H1 (cell line): ENCODE measurements at places on chromosomes 4 and X.

DNA sequence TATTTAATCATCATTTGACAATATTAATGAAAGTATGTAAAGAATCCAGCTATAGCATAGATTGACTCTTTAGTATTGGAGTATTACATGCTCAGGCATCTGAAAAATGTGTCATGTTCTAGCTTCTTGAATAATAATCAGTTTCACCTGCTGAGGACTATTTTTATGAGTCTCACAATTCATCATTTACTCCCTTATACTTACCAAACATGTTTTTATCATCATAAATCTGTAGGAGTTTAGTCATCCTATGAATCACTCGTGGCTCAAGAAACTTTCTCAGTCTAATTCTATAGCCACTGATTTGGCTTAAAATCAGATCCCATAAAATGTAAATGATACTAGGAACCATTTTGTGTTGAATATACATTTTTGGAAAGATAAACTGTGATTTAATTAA lies 1616.1 kb downstream of the C4orf33 start:
- DNase-seq, result no peak

DNA sequence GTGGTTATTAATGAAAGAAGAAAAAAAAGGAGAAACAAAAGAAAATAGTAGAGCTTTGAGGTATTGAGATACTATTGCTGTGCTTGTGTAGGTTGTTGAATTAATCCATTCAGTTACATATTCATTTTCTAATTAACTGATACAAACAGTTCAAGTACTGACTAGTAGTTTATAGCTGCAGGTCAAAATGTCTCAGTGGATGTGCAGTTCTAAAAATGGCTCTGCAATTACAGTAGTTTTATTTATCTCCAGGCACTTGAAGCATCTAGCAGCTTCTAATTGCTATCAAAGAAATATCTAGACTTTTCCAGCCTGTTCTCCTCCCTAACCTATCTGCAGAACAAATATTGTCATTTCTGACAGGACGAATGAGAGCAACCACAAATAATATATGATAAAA lies 1887.7 kb upstream of the PCDH7 start:
- DNase-seq, result no peak

- DNase-seq, result no peak
These were observed 66.7 kb downstream of the NAT8L start for GRCh38 chr4:2125831-2126230.

DNA sequence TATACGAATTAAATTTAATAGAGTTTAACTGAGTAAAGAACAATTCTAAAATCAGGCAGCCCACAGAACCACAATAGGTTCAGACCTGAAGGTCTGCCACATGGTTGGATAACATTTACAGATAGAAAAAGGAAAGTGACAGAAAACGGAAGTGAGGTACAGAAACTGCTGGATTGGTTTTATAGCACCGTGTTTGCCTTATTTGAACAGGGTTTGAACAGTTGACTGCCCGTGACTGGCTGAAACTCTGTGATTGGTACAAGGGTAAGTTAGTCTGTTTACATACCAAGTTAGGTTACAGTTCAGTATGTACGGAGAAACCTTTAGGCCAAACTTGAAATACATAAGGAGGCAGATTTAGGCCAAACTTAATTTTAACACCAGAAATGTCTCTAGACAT lies 64.1 kb upstream of the ATXN3L start:
- no peak for DNase-seq

DNA sequence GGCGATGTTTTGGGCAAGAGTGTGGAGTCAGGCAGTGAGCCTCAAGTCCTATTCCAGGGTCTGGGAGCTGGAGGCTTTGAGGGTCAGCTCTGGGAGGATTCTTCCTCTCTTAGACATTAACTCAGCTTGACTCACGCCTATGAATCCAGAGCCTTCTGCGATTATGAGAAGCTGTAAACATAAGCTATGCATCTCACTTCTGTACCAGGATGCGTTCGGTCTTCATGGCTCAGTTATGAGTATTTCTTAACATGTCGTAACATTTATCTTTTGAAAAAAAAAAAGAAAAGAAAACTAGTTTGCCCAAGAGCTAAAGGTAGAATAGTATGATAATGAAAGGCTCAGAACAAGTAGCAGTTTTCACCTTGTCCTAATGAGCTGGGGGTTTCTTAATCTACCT lies 4.6 kb downstream of the SHROOM2 start:
- DNase-seq, result no peak

- peak; percentile 53 for DNase-seq
These were observed 1.9 kb downstream of the BCORL1 start for GRCh38 chrX:129984111-129984958.

DNA sequence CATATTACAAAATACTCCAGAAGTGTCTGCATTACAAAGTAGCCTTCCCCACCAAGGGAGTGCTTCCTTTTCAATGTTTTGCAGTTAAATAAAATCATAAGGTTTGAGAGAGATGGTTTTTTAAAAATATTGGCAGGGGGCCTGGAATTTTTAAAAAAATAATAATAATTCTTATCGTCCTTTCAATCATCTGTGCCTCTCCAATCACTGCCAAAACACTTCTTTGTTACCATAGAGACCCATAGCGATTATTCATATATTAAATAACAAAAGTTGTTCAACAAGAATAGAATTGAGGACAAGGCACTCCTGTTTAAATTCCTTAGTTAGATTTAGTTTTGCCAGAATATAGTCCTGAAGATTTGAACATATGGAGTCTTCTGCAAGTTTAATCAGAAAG lies 203.1 kb downstream of the FAT4 start:
- DNase-seq, result no peak

- DNase-seq, result no peak
These were observed 49.2 kb upstream of the TAB3 start for GRCh38 chrX:30938295-30938694.

DNA sequence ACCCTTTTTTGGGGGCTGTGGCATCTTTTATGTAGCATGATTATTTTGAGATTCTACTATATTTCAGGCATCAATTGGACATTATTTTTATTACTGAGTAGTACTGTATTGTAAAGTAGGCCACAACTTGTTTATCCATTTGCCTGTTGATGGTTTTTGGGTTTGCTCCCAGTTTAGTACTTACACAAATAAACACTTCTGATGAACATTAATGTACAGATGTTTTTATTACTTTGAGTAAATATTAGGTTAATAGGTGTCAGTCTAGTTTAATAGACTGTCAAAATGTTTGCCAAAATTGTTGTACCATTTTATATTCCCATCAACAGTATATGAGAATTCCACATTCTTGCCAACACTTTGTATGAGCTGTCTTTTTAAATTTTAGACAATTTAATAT lies 214.9 kb upstream of the MAD2L1 start:
- no peak for DNase-seq

DNA sequence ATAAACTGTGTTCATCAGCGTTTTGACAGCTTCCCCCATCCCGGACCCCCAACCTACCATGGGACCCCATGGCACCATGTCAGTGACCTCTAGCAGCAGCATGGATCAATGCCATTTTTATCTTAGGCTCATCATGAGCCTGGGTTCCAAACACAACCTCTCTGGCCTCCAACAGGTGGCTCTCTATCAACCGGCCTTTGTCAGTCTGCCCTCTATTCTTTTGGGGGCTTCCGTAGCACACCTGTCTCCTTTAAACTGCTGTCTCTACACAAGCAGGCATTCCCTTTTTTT lies 721 bp upstream of the TMEM150C start:
- DNase-seq, result no peak

DNA sequence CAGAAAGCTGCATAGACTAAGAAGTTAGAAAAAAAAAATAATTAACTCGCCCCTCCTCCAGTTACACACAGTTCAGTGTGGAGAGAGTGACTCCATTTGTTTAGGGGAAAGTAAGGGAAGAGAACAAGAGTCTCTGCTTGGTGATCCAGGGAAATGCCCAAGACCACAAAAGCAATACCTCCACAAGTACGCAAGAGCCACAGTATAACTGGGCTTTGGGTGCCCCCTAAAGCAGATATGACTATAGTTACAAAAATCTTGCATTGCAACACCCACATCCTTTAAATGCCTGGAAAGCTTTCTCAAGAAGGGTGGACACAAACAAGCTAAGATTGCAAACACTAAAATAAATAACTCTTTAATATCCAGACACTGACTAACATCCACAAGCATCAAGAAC lies 164.2 kb upstream of the NRK start:
- DNase-seq, result no peak
